ENCODE measurements at places on chromosomes 11 and 22. TPM values are rescaled to one million over a fixed set of nuclear protein-coding genes. Genes with fewer than 3 reads are reported as not detected.

Gene KCNJ11
- 0.22 TPM for total RNA-seq

Gene GRAP2
- not detected for total RNA-seq

Gene MRPL21
- 73.8 TPM for total RNA-seq

Gene OR4A16
- not detected for total RNA-seq

Gene C22orf31
- not detected for total RNA-seq

Gene AGBL2
- 0.20 TPM for total RNA-seq

Gene MLC1
- not detected for total RNA-seq

Gene CARD16
- total RNA-seq = 106 TPM

Gene CALCA
- total RNA-seq = not detected

All from lung microvascular endothelial cell (primary cell).